Stimulated activated CD4-positive, alpha-beta T cell treated with anti-CD3 and anti-CD28 coated beads, Interleukin-15, amount 100 ng/mL, for 48 hours (primary cell): ENCODE measurements at places on chromosomes 2 and 18.

GRCh38 chr18:25077038-25077943, 274.7 kb downstream of the ZNF521 start:
- no peak for DNase-seq

- no peak for DNase-seq
Observed at GRCh38 chr2:10712185-10712809, 9.1 kb upstream of the ATP6V1C2 start.

DNA sequence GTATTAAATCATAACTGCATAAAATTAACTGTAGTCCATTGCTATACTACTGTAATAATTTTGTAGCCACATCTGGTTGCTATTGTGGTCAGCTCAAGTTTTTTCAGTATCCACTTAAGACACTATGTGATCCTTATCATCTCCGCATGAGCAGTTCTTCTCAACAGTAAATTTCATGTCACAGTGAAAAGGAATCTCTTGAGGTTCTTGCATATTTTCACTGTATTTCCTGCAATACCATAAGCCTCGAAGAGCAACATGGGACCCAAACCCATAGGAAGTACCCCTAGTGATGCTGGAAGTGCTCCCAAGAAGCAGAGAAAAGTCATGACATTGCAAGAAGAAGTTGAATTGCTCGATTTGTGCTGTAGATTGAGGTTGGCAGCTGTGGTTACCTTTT, 86.7 kb downstream of the LDLRAD4 start:
- DNase-seq: no peak

DNA sequence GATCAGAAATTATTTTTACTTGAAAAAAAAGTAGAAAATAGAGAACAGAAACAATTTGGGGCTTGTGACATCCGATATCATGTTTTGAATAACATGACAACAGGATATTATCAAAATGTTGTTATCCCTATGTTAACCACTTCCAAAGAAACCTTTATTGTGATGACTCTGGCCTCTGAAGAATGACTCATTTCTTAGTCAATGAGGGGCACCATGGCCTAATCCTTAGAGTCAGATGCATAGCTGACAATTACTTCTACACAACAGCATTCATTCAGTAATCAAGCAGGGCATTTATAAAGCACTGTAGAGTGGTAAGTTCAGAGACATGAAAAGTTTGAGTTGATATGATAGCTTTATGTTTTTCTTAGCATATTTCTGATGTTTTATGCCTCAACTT, 703.0 kb downstream of the RNF144A start:
- no peak for DNase-seq

DNA sequence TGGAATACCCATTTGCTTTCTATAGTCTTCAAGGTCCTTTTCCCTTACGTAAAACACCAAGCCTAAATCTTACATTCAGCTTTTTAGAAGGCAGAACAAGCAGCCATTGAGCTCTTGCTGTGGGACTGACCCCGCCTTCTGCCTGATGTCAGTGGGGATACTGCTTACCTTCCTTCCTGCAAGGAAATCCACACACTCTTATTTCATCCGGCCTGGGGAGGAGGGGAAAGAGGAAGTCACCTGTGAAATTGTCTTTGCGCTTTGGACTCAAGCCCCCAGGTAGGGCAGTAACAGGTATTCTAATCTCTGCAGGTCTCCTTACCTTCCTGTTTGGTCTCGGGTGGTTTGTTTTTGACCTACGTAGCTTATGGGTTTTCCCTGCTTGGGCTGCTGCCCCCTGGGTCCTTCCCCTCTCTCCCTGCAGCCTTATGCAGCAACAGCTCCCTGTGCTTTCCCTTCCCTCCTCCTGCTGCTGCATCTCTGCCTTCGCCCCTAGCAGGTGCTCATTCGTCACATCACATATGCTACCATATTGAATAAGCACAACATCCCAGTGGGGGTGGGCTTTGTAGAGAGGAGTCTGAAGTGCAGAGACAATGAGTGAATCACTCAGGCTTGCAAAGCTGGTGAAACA, 402.5 kb upstream of the TRIB2 start:
- DNase-seq: no peak

DNA sequence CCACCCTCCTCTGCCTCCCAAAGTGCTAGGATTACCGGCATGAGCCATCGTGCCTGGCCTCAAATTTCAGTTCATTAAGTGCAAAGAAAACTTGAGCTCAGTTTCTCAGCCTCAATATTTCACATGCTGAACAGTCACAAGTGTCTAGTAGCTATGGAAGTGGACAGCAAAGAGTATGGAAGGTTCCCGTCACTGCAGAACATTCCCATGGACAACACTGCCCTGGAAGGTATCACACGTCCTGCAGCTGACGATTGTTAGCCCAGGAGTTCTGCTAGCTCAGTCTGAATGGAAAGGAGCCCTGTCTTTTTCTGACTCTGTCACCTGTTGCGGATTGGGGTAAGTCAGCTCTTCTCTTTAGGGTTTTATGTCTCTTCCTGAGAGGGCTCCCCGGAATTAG, 86.2 kb upstream of the PTPRM start:
- no peak for DNase-seq

DNA sequence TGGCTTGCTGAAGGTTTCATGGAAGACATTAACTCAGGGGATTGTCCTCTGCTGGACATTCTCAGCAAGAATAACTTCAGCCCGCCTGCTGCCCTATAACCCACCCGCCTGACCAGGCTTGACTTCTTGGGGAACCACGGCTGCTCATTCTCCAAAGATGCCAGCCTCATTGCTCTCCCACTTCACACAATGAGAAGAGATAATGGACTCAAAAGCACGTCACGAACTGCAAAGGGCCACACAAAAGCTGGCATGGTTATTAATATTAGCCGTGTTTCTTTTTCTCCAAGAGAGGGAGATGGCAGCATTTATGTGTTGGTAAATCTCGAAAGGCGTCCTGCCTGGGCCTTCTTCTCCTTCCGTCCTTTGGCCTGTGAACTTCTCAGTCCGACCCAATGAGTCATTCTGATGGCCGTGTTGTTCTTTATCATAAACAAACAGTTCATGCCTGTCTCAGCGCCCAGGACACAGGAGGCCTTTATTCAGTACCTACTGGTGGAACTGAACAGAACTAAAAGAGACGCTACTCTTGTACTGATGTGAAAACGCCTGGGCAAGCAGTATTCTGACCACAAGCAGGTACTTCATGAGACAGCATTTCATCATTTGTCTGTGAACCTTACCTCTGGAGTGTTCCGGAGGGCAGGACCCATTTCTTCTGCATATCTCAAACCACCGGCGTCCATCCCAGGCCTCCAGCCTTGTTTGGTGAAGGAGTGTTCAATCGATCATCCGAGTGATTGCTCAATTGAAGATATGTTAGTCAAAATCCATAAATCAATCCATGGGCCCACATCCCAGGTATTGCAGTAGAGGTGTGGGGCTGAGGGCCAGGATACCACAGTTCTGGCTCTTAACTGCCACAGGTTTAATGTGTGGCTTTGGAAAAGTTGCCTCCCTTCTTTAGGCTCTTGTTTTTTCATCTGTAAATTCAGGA, 25.1 kb upstream of the KLHL29 start:
- DNase-seq: no peak

- DNase-seq: no peak
Observed at GRCh38 chr2:134722728-134723127, 3.9 kb upstream of the TMEM163 start.

- DNase-seq: no peak
Observed at GRCh38 chr2:6495466-6495865, 370.2 kb downstream of the CMPK2 start.

- no peak for DNase-seq
Observed at GRCh38 chr2:55157474-55157884, 74.6 kb downstream of the CLHC1 start.

DNA sequence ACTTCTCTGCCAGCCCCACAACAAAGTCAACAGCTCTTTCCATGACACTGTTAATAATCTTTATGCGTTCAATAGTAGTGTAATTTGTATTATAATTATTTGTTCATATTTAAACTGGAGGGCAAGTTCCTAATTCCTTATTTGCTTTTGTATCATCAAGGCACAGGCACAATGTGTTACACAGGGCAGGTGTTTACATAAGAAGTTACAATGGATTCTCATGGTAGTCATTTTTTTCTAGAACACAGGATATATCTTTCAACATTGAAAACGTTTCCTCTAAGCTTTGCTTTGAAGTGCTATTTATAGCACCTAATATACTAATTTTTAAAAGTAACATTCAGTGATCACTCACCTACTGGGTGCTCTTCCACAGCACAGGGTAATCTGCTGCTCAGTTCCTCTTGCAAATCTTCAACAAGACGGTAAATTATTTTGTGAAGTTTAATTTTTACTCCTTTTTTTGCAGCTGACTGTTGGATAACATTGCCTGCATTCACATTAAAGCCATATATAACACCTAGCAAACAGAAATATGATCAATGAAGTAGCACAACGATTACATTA, 7.3 kb downstream of the RPS27A start:
- DNase-seq: no peak

DNA sequence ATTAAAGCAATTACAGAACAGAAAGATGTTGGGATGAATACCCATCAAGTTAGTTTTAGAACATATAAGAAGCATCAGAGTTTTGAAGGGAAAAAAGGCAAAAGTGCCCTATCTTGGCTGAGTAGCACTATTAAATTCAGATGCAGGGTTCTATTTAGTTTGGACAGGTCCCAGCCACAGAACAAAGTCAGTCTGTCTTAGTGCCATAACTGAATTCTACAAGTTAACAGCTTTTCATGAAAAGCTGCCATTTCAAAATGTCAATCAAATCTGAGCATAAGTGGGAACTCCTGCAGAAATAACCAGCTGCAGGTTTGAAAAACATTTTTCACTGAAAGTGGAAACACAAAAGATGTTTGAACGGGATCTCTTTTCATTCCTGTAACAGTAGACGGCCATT, 160.4 kb downstream of the SRBD1 start:
- no peak for DNase-seq

DNA sequence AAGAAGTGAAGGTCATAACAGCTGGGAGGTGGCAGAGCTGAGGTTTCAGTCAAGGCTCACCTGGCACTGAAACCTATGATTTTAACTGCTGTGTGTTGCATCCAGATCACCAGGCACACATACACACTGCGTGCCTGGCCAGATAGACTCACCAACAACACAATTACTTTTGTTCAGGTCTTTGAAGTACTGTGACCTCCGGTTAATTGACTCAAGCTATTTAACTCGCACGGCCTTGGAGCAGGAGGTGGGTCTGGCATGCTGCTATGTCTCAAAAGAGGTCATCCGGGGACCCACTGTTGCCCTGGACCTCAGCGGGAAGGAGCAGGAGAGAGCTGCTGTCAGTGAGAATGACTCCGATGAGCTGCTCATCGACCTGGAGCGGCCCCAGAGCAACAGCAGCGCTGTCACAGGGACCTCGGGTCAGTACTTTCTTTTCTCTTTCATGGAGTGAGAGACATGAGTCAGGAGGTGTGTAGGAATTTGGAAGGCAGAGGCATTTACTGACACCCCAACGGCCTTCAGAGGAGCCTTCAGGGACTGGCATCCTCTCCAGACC, 104.1 kb downstream of the ESCO1 start:
- DNase-seq: no peak

DNA sequence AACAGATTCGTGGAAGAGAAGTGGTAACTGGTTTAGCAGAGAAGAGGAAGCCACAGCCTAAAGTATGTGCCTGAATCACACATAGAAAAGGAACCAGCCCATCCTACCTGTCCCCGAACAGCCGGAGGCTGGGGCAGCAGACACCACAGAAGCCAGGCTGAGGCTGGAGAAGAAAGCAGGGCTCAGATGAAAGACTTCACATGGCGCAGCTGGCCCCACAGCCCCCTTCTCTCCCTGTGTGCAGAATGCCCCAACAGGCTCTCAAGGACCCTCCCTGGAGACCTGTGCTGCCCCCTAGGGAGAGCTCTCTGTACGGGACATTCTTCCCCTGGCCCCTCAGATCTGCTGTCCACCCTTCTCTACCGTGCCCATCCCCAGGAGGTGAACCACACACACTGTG, 83.5 kb upstream of the RAB12 start:
- no peak for DNase-seq

DNA sequence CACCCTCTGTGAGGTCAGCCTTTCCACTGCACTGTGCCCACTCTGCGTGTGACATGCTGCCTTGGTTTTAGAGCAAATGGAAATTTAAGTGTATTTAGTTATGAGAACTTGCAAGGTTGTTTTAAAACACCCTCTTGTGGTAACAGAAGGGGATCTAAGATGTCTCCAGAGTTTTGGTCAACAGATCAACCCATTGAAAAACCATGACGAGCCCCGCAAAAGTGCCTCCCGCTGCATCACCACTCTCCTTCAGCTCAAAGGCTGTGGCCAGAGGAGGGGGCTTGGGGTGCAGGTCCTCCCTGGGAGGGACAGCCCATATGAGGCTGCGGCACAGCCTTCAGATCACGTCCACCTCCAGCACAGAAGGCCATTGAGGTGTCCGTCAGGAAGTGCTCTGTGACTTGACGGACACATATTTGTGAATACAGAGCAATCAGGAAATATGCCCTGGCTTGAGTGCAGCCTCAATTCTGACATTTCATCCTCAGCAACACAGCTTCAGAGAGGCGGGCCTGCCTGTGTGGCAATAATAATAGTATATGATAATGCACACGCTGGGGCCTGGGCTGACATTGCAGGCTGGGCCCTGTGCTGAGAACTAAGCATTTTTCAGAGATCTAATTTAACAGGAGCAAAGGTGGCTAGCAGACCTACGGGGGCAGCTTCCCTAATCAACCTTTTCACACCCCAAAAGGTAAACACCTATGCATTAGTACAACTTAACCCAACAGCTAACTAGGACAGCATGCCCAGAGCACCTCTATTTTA, 213.9 kb downstream of the ANAPC1 start:
- no peak for DNase-seq

GRCh38 chr2:43131051-43131889, 95.1 kb downstream of the ZFP36L2 start:
- peak; percentile 64 for DNase-seq

DNA sequence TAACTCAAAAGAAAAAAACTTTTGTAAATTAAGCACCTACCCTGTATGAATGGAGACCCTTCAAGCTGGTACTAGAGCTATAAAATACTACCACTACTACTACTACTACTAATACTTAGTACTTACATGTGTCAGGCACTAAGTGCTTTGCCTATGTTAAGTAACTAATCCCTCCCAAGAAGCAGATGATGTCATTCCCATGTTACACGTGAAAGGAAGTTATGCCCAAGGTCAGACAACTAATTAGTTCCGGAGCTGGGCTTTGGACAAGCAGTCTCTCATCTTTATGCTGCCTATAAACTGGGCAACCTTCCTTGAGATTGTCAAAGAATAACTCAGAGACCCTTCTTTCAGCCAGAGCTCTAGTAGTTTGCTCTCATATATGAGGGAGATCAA, 13.9 kb upstream of the ATP6V1B1 start:
- no peak for DNase-seq
